T-helper 9 cell (primary cell): ENCODE measurements at places on chromosomes 4 and X.

DNA sequence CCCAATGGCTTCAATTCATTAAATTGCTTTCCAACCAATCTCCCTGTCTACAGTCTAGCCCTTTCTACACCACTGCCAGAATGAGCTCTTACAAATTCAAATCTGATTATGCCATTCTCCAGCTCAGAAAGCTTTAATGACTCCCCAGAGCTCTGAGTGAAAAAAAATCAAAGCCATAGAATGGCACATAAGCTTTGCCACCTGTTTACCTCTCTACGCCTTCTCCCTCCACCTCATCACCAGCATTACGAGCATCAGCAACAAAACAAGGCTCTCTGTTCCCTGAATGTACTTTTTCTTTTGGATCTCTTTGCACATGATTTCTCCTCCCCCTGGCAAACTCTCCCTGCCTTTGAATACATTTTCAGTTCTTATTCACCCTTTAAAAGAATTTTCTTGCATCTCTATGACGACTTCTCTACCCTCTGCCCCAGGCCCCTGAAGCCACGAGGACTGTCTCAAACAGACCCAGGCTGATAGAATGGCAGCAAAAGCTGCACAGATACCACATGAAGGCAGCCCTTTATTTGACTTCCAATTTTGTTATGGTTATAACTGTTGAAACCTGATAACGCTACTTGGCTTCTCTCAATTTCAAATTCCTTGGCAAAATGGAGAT is 516.0 kb downstream of the PCDH7 start:
- DNase-seq = no peak

DNA sequence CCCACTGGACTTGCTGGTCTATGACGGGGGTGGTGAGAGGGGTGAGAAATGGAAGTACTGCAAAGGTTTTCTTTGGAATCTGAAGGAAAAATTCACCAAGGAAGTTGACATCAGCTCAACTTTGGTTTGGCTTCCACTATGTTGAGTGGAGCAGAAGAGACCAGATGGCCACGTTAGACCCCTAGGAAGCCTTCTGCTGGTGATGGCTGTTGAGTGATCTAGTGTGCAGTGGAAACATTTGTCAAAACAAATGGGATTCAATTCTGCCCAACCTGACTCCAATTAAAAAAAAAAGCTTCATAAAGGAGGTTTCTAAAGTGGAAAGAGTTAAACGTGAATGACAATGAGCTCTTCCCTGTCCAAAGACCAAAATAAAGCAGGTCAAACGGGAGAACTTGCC is 25.7 kb downstream of the SEL1L3 start:
- DNase-seq = no peak

- DNase-seq = no peak
Measured at GRCh38 chr4:174910271-174910670, 7.9 kb upstream of the ADAM29 start.

GRCh38 chr4:6262847-6263487 is 6.7 kb upstream of the WFS1 start:
- DNase-seq = no peak

- DNase-seq = no peak
Measured at GRCh38 chrX:47177079-47177478, 16.6 kb upstream of the UBA1 start.

GRCh38 chrX:34624416-34624815 is 32.7 kb downstream of the TMEM47 start:
- no peak for DNase-seq

DNA sequence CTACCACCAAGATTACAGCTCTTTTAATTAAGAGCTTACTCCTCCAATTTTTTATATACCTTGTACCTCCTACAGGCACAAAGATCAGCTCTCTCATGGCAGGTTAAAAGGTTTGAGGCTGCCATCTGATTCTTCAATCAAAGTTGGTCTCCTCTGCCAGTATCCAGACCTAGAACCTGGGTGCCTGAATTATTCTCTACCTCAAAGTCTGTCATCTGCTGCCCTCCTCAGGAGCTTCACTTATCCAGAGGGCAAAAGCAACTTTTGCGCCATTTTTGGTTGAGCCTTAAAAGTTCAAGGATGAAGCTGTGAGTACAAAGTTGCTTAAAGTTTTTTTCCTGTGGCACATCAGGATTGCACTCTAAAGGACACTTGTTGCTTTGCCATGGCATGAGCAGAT is 343.7 kb upstream of the PPP1R2C start:
- no peak for DNase-seq

- peak; percentile 69 for DNase-seq
Measured at GRCh38 chrX:41085512-41085877, 250 bp downstream of the USP9X start.

GRCh38 chr4:47482326-47482725 is 2.7 kb upstream of the ATP10D start:
- no peak for DNase-seq

DNA sequence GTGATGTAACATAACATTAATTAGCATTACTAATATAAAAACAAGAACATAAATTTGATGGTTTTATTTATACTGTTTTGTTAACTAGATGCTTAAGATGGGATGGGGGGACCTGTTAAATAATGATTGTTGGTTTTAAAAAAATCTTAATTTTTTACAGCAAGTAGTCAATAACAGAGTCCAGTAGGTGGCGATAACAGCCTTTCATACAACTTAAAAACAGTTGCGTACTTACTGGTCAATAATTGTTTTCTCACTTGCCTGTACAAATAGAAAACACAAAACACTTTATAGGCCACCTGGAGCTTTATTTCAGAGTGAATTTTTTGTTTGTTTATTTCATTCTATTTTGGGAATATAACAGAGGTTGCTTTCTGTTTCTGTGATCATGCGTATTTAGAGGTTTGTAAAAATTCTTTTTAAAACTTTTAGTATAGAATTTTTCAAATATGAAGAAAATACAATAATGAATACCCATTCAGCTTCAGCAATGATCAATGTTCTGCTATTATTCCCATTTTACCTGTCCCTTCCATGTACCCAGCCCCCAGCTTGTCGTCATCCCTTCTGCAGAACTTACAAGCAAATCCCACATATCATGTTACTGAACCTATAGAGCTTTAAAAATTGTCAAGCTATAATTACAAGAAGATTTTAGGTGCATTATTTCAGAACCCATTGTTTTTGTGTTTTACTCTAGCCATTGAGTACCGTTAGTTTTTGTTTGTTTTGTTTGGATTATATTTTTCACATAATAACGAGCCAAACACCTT is 97.1 kb downstream of the MRPL1 start:
- DNase-seq = no peak

- DNase-seq = no peak
Measured at GRCh38 chrX:133681421-133681820, 266.1 kb upstream of the GPC4 start.

DNA sequence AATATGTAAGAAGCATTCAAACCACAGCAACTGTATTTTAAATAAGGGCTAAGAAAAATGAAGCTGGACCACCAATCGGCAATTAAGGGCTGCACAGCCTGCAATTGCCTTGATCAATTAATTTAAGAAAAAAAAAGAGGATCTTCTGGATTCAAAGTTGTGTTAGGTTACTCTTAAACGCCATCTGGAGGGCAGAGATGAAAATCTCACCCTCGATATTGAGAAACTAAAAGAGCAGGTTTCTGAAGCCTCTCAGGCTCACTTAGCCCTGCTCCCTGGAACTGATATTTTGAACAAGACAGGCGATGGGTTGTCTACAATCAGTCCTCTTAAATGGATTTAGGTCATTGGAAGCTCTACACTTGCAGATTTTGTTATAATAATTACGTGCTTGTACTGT is 579.4 kb downstream of the GRXCR1 start:
- no peak for DNase-seq

DNA sequence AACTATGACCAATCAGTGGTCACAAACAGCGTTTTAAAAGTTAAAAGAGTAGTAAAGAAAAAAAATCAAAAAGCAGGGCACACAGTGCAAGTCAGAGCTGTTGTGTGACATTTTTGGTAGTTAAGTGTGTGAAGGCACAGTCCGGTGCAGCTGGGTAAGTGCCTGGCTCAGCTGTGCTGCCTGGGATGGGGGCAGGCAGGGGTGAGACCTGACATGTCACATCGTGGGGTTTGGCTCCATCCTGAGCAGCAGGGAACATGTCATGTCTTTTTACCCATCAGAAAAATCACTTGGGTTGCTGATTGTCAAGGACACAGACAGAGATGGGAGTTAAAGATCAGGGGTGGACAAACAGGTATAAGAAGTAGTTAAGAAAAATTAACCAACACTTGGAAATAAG is 125.1 kb downstream of the NSUN7 start:
- DNase-seq = no peak

GRCh38 chrX:773292-774025 is 142.9 kb downstream of the SHOX start:
- DNase-seq = no peak

DNA sequence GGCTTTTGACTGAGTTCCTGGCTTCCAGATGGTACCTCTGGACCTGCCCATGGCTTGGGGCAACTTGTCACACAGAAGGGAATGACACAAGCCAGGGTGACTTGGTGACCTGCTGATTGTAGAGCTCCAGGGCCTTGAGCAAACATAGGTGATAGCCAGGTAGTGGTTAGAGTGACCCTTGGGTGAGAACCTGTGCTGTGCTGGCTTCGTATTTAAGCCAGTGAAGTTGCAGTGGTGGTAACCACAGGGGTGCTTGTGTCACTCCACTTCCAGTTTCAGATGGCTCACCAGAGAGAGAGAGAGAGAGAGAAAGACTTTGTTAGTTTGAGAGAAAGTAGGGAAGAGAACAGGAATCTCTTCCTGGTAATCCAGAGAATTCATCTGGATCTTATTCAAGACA is 471.6 kb downstream of the ZIC3 start:
- no peak for DNase-seq

- no peak for DNase-seq
Measured at GRCh38 chr4:2958446-2958845, 4.8 kb downstream of the NOP14 start.

DNA sequence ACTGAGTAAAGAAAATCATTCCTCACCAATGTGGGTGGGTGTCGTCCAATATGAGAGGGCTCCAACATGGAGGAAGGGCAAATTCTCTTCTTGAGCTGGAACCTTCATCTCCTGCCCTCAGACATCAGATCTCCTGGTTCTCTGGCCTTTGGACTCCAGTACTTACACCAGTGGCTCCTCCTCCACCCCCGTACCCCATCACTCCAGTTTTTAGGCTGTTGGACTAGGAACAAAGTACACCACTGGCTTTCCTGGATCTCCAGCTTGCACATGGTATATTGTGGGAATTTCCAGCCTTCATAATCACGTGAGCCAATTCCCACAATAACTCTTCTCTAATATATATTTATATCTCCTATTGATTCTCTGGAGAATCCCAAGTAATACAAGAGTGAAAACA is 196.9 kb downstream of the PDHA2 start:
- no peak for DNase-seq

- DNase-seq = no peak
Measured at GRCh38 chrX:39504850-39505259, 592.9 kb downstream of the BCOR start.

GRCh38 chr4:62871078-62871477 is 1538.2 kb downstream of the TECRL start:
- DNase-seq = no peak

DNA sequence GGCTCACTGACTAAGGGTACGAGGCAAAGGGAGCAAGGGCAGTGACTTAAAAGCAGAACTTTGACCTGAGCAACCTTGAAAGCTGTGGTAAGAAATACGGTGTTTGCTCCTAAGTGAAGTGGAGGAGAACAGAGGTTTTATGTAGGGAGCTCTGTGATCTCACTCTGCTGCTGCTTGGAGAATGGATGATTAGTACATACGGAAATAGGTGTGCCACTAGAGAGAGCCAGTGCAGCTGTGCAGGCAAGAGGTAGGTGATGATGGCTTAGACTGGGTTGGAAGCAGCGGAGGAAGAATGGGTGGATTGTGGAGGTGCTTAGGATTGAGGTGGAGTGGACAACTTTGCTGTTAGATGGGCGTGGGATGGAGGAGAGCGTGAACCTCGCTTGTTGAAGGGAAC is 85.0 kb downstream of the FAM193A start:
- DNase-seq = no peak

DNA sequence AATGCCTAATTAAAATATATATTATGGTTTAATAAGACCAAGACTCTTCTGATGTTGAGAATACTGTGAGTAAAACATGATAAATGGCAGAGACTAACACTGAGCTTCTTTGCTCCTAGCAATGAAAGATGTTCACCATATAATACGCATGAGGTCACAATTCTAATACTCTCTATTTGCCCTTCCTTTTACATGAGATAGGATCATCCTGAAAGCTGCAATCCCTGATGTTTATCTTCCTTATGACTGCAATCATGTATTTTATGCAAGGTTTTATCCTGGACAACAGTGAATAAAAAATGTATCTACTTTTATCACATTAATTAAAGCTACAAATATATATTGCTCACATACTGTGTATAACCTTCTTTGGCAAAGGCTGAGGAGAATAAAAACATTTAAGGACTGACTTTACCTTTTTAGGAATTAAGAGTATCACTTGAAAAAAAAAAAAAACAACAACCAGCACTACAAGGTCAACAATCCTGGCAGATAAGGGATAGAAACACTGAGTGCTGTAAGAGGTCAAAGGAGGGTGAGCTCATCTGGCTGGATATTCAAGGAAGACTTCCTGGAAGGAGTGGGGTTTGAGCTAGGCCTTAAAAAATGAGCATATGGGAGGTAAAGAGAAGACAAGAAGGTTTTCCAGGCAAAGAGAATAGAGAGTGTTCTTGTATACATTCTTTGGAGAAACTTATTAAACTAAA is 99.9 kb downstream of the AREG start:
- DNase-seq = no peak

DNA sequence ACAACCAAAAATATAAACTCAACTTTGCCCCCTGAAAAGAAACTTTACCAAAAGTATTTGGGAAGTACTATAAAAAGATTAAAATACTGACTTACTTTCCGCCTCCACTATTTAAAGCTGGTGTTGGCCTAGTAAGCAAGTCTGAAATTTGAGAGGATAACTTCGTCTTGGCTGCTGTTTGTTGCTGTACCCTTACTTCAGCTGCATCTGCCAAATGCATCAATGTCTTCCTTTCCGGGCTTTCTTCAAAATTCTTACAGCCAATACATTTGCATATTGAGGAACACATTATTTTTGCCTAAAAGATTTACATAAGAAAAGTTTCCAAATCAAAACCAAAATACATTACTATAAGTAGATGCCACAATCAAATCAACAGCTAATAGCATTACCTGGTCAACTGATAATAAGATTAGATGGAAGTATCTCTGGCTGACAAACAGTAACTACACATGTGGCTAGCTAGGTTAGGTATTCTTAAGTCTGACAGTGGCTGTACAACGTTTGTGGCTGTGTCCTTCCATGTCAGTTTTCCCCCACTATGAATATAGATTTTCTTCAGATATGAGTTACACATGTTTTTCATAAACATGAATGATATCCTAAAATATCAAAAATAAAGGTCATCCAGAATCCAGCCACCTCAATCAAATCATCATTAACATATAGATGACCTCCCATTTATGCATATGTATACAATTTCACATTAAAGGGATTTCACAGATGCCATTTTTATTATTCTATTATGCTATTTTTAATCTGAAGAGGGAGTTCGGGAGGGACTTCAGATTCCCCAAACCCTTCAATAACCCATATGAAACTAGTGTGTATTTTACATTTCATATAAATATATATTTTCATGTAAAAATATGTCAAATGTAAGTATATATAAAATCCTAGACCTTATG is 30.6 kb downstream of the THAP9 start:
- DNase-seq = no peak
